ENCODE measurements at places on chromosomes 4 and X.

DNA sequence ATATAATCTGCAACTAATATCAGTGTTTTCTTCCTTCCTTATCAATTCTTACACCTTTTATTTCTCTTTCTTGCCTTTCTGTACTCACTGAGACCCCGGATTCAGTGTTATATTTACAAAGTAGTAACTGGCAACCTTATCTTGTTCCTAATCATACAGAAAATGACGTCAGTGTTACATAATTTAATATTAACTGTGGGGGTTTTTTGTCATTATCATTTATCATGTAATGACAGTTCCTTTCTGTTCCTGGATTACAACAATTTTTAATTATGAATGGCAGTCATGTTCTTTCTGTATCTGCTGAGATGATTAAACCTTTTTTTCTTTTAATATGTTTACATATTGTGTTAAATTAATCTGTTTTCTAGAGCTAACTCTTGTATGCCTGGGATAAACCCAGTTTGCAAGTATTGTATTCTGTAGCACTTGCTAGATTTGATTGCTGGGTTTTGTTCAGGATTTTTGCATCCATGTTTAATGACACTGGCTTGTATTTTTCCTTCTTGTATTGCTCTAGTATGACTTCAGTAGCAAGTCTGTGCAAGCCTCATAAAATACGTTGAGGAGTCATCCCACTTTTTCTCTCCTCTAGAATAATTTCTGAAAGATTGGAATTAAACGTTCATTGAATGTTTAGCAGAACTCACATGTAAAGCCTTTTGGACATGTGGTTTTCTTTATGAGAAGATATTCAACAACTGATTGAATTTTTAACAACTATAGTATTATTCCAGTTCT lies 10.4 kb upstream of the HSPA4L start:
- no peak for DNase-seq

- DNase-seq, result no peak
Measured at GRCh38 chr4:137659431-137659830, 127.1 kb upstream of the PCDH18 start.

DNA sequence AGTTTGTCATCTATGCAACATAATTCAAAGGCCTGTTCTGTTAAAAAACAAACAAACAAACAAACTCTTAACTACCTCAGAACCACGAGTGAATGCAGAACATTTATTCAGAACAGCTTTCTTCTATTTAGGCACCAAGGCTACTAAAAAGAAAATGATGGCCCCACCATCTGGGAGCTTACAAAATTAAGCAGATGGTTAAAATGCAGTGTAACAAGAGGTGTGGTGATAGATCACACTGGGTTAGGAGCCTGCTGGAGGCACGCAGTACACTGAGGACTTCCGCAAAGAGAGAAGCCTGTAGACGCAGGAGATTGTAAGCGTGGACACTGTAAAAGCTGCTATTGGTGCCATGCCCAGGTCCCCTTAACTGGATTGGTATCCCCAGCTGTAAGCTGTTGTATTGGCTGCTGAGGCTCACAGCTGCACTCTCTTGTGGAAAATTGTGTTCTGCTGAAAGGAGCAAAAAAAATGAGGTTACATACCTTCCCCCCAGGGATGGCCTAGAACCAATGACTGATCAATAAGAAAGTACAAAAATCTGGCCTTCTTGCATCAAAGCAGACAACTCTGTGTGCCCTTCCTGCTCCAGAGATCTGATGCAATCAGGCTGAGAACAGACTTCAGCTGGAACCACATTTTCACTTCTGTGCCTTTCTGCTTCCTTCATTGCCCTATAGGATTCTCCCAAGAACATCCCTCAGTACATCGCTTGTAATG lies 60.0 kb downstream of the SHROOM3 start:
- DNase-seq, result no peak

DNA sequence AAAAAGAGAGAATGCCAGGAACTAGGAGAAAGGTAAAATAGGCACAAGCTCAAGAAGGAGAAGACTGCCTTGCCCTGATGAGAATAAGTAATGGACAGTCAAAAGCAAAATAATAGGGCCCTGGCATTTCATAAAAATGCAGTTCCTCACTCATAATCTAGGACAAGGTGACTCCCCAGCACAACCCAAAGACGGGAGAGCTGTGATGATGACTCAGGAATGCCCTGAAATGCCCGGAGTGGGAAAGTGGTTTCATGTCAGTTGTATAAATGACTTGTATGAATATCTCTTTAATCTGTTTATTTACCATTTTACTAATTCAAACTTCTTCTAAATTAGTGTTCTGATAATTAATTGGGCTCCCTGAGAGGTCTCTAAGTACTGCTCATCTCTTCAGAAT lies 28.8 kb upstream of the SETD7 start:
- no peak for DNase-seq

GRCh38 chr4:77872723-77873445 lies 10.3 kb downstream of the MRPL1 start:
- DNase-seq, result no peak

DNA sequence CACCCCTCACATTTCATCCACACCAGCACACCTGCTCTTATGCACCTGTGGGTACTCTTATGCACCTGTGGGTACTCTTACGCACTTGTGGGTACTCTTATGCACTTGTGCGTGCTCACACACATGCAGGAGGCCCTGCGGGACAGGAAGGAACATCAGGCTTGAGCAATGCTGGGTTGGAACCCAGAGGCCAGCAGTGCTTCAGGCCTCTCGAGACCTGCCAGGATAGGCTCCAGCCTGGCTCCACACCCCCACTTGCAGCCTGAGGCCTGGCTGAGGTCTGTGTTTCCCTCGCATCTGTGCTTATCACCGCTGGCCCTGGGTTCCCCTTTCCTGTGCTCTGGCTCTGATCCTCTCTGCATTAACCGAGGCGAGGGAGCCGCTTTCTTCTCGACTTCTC lies 34.7 kb downstream of the SORCS2 start:
- DNase-seq, result no peak

Measured in activated T-cell treated with anti-CD3 and anti-CD28 coated beads for 1 hour (primary cell).